ENCODE measurements at places on chromosomes 5 and 9. TPM values are rescaled to one million over a fixed set of nuclear protein-coding genes. Genes with fewer than 3 reads are reported as not detected.
A peak's percentile ranks its signal among the peaks of the same experiment; 100 is the strongest.

DNA sequence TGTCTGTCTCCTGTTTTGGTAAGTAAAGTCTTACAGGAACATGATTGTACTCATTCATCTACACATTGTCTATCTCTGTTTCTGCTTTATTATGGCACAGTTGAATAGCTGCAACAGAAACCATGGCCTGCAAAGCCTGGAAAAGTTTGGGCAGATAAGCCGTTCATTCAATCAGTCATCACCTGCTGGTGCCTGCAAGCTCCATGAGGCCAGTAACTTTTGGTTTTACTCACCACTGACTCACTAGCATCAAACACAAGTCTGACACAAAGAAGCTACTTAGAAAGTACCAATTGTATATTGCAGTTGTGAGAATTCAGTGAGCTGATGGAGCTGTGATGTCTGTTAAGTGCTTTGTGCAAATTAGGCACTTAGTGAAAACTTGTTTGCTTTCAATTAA lies 373.6 kb upstream of the SGCD start:
- DNase-seq: no peak

DNA sequence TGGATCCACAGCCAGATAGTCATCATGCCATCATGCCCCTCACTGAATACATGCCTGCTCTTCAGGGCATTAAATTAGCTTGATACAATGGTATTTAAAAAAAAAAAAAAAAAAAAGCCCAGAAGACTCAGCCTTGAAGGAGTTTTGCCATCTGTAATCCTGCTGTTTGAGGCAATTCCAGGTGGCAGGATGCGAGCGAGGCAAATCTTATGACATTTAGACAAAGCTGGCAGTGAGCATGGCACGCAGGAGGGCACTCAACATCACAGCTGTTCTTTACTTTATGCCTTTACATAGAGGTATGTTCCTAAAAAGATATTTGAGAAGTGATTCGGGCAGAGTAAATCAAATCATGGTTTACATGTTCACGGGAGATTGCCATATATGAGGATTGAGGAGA lies 692.0 kb upstream of the DMAC1 start:
- no peak for DNase-seq

DNA sequence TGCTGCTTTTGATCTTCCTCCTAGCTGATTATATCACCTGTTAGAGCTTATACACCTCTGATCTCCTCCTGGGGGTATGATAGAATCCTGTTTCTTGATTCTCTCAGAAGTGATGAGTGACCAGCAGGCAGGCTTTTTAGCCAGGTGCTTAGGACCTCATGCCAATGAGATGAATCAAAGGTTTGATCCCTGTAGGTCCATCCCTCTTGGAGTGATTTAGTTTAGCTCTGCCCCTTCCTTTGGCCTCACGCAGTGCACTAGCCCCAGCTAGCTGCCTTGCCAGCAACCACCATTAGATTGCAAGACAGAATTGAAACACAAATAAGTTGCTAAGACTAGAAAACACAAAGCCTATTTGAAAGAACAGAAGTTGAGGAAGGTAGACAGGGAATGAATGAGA lies 84.4 kb downstream of the ZSWIM6 start:
- no peak for DNase-seq

- no peak for DNase-seq
Observed at GRCh38 chr9:28053096-28053777, 480.0 kb upstream of the C9orf72 start.

DNA sequence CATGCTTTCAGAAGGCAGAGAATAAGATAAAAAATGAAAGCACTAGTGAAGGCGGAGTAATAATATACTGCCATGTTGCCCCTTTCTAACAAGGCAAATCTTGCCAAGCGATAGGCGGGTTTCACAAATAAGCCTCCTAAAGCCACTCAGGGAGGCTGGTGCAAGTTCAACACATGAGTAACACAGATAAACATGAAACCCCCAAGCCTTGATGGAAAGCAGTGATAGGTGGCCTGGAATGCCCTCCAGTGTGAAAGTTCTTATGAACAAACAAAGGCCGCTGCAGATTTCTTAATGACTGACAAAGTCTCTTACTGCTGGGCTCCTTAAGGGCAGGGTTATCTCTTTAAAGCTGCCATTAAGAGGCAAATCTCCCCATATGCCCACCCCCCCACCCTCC lies 154.7 kb downstream of the ZDHHC21 start:
- DNase-seq: no peak

DNA sequence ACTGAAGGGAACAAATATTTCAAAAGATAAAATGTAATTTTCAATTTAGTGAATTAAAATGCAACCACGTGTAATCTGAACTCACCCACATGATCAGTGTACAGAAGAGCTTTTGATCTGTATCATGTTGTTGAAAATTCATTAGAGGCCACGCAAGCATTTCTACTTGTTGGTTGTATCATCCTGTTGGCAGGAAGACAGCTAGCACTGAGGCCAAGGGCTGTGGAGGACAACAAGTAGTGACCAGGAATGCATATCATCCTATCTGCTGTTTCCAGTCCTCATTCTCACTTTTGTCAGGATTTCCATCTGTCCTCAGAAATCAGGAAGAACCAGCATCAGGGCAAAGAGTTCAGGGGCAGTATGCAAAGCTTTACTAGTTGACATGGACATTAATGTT lies 29.9 kb upstream of the CKS2 start:
- DNase-seq: no peak

- DNase-seq: no peak
Observed at GRCh38 chr5:90740244-90740799, 181.7 kb downstream of the ADGRV1 start.

DNA sequence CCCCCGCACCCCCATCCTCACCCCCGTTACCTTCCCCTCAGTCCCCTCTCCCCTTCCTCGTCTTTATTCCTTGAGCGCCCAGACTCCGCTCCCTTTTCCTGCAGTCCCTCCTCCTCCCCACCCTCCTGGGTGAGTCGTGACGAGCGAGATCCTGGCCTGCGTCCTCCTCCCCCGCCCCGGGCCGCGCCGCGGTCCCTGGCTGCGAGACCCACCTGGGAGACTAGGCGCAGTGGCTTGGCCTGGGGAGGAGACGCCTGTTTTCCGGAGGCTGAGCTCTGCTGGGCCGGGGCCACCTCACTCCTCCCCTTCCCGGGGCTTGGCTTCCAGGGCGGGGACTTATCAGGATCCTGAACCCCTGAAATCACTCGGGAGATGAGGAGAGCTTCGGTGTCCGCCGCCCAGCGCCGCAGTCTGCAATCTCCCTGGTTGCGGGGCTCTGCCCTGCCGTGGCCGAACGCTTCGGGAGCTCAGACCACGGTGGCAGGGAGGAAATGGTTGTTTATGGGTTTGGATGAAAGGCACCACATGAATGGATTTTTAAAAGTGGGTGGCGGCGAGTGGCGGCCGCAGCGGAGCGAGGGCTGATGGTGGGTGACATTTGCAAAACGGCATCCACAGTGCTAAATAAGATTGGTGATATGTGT lies 984 bp downstream of the STXBP1 start:
- peak; percentile 55 for DNase-seq

DNA sequence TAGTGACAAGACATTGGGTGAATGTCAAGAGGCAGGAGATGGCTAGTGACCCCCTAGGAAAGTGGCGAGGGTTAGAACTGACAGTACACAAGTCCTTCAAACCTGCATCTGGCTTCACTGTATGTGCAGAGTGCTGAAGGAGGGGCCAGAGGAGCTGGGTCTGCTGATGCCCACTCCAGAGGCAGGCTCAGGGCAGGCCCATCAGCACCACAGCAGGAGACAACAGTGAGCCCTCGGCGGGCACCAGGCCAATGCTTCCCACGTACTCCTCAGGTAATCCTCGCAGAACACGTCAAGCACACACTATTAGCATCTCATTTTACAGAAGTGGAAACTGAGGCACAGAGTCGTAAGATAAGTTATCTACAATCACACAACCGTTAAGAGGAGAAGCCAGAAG lies 76.1 kb upstream of the SH3PXD2B start:
- DNase-seq: no peak

GRCh38 chr9:122350577-122351355 lies 20.1 kb upstream of the PTGS1 start:
- peak; percentile 90 for DNase-seq

DNA sequence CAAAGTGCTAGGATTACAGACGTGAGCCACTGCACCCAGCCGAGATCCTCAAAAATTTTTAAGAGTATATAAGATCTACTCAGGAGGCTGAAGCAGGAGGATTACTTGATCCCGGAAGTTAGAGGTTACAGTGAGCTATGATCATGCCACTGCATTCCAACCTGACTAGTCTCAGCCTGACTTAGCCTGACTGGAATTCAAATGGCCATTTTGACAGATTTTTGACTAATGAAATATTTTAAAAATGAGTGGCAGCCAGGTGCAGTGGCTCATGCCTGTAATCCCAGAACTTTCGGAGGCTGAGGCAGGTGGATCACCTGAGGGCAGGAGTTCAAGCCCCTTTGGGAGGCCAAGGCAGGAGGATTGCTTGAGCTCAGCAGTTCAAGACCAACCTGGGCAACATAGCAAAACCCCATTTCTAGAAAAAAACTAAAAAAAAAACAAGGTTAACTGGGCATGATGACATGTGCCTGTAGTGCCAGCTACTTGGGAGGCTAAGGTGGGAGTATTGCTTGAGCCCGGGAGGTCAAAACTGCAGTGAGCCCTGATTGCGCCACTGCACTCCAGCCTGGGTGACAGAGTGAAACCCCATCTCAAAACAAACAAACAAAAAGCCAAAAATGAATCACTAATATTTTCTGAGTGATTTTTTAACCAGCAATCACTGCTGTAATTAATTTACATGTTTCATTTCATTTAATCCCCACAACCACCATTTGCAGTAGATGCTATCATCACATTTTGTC lies 16.6 kb downstream of the ATOX1 start:
- no peak for DNase-seq

DNA sequence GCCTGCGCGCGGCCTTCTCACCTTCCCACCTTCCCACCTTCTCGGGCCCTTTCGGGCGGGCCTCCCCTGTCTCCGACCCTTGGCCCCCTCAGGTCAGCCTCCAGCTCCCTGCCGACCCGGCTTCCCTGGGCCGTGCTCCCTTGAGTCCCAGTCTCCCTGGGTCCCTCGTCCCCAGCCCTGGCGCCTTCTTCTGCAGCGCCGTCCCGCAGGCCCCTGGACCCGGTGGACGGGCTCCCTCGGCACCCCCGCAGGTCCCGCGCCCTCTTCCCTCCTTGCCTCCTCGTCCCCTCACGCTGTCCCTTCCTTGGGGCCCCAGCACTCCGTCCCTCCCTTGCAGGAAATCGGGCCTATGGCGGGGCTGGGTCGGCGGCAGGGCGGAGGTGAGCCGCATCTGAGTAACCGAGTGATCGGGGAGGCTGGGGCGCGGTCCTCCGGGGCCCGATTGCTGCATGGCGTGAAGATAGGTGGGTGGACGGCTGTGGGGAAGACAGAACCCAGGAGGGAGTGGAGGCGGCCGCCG lies 7.6 kb downstream of the ARPC5L start:
- DNase-seq: no peak

DNA sequence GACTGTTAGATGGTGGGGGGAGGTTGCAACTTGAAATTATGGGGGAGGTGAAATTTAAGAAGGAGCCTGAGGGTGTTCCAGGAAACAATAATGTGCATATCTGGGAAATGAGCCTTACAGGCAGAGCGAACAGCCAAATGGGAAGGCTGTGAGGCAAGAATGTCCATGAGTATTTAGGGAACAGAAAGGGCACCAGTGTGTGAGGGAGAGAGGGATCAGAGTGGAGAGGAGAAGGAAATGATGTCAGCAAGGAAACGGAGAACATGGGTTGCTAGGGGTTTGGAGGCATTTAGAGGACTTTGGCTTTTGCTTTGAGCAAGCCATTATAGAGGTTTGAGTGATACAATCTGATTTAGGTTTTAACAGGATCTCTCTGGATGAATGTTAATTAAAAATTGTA lies 285.4 kb downstream of the TLE4 start:
- DNase-seq: no peak

DNA sequence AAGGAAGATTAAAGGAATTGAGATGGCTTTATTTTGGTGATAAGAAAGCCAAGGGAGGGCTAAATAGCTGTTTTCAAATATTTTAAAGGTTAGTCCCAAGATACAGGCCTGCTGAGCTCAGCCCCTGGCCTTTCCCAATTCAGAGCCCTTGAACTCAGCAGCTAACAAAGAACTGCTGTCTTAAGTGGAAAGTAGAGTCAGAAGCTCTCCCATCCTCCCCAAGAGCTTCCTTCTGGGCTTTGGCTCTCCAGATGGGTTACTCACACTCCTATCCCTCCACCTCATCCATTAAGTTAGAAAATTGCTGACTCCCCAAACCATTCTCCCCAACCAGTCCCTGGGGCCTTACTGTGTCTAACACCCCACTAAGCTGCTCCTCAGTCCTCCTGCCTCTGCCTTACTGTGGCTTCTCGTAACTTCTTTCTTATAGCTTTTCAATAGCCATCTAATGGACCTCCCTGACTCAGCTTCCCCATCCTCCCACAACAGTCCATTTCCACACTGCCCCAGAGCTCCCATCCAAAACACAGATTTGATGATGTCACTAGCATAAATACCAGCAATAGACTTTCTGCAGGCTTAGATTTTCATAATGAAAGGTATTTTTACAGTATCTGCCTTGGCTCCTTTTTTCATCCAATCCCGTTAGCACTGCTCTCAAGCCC lies 239.1 kb downstream of the ENC1 start:
- no peak for DNase-seq

- no peak for DNase-seq
Observed at GRCh38 chr5:163089926-163090325, 347.5 kb upstream of the CCNG1 start.

- no peak for DNase-seq
Observed at GRCh38 chr9:6889868-6890267, 132.1 kb downstream of the KDM4C start.

- DNase-seq: no peak
Observed at GRCh38 chr5:159189310-159189709, 20.0 kb downstream of the RNF145 start.

DNA sequence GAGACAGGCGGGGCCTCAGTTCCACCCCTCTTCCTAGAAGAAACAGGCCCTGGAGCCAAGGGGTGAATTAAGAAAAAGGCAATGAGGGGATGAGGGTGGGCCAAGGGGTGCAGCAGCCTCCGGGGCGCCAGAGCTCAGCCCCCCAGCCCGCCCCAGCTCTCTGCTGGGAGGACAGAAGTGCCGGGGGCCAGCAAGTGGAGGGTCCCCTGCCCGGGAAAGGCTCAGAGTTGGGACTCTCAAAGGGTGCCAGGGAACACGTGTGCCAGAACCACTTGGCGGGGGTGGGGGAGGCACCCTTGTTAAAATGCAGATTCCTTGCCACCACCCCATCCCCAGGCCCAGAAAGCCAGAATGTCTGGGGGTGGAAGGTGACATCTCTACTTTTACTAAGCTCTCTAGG lies 67.6 kb upstream of the BARHL1 start:
- DNase-seq: no peak

- no peak for DNase-seq
Observed at GRCh38 chr9:89668216-89668865, 63.5 kb downstream of the GADD45G start.

ANKRD18A gene
- total RNA-seq: 12.9 TPM

WDR36 gene
- total RNA-seq: 34.4 TPM

SERF1B gene
- 60.4 TPM for total RNA-seq

REEP5 gene
- 54.3 TPM for total RNA-seq

PDE6A gene
- not detected for total RNA-seq

MRPS27 gene
- total RNA-seq: 91.0 TPM

FOXD4L4 gene
- 0.14 TPM for total RNA-seq

PLPP7 gene
- total RNA-seq: 4.9 TPM

C9orf50 gene
- 0.11 TPM for total RNA-seq

SLC34A3 gene
- total RNA-seq: 0.13 TPM

PLEKHG4B gene
- total RNA-seq: 51.4 TPM

NEUROG1 gene
- total RNA-seq: not detected

All from WTC11 (cell line).